Effector CD8-positive, alpha-beta T cell (primary cell): ENCODE measurements at places on chromosomes 5 and 9.

- no peak for DNase-seq
Observed at GRCh38 chr5:103254921-103255320, 3.6 kb upstream of the MACIR start.

DNA sequence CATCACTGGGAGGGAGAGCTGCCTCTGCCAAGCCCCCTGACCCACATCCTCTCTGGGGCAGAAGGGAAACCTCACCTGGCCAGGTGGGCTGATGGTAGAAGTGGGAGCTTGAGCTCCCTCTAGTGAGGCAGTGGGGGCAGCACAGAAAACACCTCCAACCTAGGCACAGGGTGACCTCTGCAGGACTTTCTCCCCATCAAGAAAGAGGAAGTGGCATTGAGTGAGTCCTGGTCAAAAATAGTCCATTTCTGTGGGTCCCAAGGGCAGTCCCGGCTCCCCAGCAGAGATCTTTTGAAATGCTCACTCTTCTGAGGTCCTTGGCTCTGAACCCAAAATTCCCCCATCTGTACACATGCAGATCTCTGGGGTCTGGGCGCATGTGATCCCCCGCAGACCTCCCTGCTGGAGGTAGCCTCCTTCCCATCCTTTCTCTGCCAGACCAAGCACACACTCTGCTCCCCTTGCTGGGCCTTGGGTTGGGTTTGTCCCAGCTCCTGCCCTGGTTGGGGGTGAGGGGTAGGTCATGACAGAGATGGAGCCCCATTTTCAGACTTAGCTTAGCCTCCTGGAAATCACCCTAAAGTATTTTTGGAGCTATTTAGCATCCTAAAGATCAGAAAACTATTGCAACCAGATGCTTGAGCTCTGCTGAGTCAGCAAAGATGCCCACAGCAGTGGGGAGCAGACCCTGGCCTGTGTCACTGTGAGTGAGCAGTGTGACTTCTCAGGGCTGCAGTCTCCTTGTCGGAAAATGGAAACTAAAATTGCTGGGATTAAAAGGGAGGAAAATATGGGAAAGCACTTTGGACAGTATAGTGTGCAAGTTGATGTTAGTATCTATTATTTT is 41.6 kb upstream of the LCP2 start:
- DNase-seq, result peak; percentile 35

GRCh38 chr9:15293804-15294316 is 13.2 kb downstream of the TTC39B start:
- DNase-seq, result no peak

- peak; percentile 33 for DNase-seq
Observed at GRCh38 chr9:83708515-83709158, 879 bp upstream of the UBQLN1 start.

DNA sequence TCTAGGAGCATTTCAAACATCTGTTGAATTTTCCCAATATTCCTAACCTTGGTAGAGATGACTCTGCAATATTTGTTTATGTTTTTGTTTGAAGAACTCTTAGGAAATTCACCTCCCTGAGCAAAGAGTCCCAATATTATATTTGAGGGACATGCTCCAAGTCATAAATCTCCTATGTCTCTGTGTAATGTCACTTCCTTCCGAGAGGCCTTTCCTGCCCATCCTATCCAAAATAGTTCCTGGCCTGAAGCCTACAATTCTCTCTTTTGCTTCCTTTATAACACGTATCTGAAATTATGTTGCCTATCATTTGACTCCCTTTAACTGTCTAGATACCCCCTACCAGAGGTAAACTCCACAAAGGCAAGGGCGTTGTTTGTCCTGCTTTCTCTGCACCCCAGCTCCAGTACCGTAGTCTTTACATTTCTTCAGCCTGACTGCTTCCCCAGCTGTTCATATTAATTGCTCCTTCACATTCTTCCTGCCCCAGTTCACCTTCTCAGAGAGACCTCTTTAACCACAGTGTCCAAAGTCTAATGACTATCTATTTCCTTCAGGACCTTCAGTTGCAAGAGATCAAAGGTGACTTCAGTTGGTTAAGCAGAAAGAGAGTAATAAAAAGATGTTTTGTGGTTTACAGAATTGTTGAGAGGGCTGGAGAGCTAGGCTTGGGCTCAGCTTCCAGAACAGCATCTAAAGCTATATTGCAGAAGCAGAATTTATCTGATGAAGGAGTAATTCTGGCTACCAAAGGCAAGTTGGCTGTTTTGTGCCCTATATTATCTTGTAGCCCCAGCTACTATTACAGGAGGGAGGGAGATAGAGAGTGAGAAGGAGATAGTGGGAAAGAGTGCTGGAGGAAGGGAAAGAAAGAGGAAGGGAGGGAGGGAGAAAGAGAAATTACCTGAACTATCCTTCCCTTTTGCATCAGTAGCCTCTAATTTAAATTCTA is 109.3 kb upstream of the TMEM161B start:
- no peak for DNase-seq

DNA sequence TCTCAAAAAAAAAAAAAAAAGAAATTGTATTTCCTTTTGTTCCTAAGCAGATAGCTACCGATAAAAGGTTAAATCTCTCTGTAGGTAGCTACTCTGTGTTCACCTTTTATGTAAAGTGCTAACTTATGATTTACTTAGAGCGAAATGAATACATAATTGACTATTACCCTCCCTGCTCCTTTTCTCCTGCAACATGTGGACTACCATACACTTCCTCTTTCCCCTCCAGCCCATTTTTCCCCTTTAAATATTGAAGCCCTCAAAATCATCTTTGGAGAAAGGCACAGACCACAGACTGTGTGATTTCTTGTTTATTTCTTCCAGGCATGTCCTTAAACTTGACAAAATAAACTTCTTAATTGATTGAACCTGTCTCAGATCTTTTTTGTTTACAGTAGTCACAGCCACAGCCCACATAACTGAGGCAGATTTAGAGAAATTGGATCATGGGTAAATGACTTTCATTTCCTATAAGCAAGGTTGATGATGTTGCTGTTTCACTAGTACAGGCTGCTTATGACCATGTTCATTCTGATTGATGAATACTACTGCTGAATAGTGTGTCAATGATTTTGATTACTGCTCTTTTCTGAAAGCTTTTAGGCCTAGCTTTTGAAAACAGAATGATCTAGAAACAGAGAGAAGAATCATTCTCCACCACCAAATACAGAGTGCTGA is 59.2 kb downstream of the PHAX start:
- no peak for DNase-seq

- DNase-seq, result no peak
Observed at GRCh38 chr5:31640573-31640972, 1.6 kb downstream of the PDZD2 start.

GRCh38 chr9:96293498-96294158 is 8.3 kb downstream of the HSD17B3 start:
- no peak for DNase-seq

GRCh38 chr5:133589286-133589685 is 23.1 kb downstream of the FSTL4 start:
- no peak for DNase-seq

- DNase-seq, result no peak
Observed at GRCh38 chr5:61184708-61185107, 22.4 kb upstream of the SMIM15 start.

DNA sequence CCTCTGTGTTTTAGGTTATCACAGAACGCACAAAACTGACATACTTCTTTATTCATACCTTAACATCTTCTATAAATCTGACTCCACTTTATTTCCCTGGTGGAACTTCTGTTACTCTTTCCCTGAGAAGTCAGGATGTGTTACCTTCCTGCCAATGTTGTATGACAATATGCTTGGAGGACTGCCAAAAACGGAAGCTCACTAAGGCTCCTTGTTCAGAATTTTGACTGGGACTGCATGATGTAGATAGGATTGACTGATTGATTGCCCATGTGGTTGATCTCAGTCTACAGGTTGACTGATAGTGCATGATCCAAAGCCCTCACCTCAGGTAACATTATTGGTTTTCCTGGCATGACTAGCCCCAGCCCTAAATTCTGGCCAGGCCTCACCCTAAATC is 319.4 kb downstream of the TLR4 start:
- no peak for DNase-seq

GRCh38 chr5:29796013-29796412 is 1397.5 kb upstream of the CDH6 start:
- DNase-seq, result no peak

DNA sequence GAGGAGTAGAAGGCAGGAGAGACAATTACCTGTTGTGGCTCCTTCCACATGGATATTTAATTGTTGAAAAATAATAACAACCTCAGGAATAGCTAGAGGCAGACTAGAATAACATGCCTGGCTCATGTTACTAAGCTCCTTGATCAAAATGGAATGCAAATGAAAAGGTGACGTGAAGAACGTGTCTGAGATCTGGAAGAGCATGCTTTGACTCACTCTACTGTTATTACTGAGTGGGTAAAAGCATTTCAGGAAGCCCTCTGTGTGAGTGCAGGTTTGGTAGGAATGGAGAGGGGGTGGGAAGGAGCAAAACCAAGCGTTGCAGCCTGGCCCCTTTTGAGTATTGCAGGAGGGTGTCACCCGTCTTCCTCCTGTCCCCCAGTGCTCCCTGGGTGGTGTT is 84.8 kb downstream of the EQTN start:
- DNase-seq, result no peak

GRCh38 chr5:119072496-119072895 is 1.6 kb downstream of the DMXL1 start:
- no peak for DNase-seq

DNA sequence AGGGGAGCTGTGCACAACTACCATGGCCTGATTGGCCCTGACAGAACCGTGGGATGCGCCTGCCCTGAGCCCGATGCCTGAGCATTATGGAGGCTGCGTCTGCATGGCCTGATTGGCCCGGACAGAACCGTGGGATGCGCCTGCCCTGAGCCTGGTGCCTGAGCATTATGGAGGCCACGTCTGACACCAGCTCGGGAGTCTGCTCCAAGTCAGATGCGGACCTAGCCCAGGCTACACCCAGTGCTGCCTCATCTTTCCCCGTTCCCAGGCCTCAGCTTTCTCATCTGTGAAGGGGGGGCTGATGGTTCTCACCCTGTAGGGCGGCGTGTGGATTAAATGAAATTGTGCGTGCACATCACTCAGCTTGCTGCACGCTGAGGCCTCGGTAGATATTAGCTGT is 7.3 kb downstream of the CEP72 start:
- DNase-seq, result no peak

DNA sequence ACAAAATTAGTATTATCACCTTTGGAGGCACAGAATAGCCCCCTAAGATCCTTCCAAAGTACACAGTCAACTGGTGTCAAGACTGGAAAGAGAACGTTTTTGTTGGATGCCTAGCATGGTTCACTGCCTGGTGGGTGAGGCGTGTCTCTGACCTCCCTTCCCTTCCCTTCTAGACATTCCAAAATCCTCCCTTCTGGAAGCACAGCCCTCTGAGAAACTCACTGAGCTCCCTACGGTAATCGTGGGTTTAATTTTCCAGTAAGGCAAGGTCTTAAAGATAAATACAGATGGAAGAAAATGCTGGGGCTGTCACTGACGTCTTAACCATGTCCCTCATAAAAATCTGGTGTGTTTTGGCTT is 138.8 kb downstream of the LIFR start:
- DNase-seq, result no peak

GRCh38 chr5:175471628-175472027 is 6.7 kb upstream of the SFXN1 start:
- DNase-seq, result no peak

GRCh38 chr9:110049699-110050450 is 158.1 kb downstream of the C9orf152 start:
- no peak for DNase-seq

- DNase-seq, result no peak
Observed at GRCh38 chr9:131620764-131621520, 75.6 kb downstream of the PRRT1B start.

- no peak for DNase-seq
Observed at GRCh38 chr9:117368684-117369230, 46.1 kb downstream of the ASTN2 start.

DNA sequence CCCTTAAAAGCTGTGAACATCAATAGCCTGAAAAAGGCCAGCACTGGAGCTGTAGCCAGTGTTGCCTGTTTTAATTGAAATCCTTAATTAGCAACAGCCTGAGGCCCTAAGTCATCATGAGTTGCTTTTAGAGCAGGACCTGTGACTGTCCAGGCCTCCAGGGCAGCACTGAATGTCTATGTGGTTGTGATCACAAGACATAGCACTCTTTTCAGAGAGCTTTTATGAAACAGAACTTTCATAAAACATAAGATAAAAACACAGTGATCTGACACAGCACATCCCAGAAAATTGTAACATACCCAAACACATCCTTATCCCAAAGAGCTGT is 85.5 kb upstream of the MYO10 start:
- DNase-seq, result no peak

GRCh38 chr5:43631182-43631910 is 28.4 kb downstream of the NNT start:
- peak; percentile 1 for DNase-seq
